ENCODE measurements at places on chromosomes 5 and 9. TPM values are rescaled to one million over a fixed set of nuclear protein-coding genes. Genes with fewer than 3 reads are reported as not detected.

The SLCO6A1 gene
- not detected for total RNA-seq

The C9orf40 gene
- not detected for total RNA-seq

The TENT4A gene
- total RNA-seq, result 27.2 TPM

The PCDHA1 gene
- not detected for total RNA-seq

The OTULINL gene
- 31.0 TPM for total RNA-seq

The PCDHB3 gene
- total RNA-seq, result not detected

The PCDHA10 gene
- total RNA-seq, result 2.0 TPM

The ITK gene
- not detected for total RNA-seq

The AJM1 gene
- 1.8 TPM for total RNA-seq

The IFNE gene
- not detected for total RNA-seq

The LCN1 gene
- not detected for total RNA-seq

Data from stomach (tissue), 19 donors.